ENCODE measurements at places on chromosomes 1 and 21. TPM values are rescaled to one million over a fixed set of nuclear protein-coding genes. Genes with fewer than 3 reads are reported as not detected.

Gene S100A3
- 4.6 TPM for total RNA-seq

Gene UTS2
- not detected for total RNA-seq

Gene MR1
- 4.4 TPM for total RNA-seq

Gene FCRLB
- total RNA-seq, result 12.7 TPM

Gene TMEM82
- not detected for total RNA-seq

Gene LDLRAD1
- not detected for total RNA-seq

Gene ALG6
- 16.0 TPM for total RNA-seq

Gene SERINC2
- total RNA-seq, result 51.5 TPM

Gene SPRR4
- total RNA-seq, result not detected

Gene PLEKHN1
- 14.0 TPM for total RNA-seq

Gene SOX13
- total RNA-seq, result 81.9 TPM

Gene DCST1
- total RNA-seq, result not detected

Gene CASQ2
- total RNA-seq, result 0.17 TPM

Gene VANGL2
- 0.06 TPM for total RNA-seq

Gene NUDT17
- 2.4 TPM for total RNA-seq

Gene RAB3B
- total RNA-seq, result 4.5 TPM

Gene NBPF6
- 0.07 TPM for total RNA-seq

DNA sequence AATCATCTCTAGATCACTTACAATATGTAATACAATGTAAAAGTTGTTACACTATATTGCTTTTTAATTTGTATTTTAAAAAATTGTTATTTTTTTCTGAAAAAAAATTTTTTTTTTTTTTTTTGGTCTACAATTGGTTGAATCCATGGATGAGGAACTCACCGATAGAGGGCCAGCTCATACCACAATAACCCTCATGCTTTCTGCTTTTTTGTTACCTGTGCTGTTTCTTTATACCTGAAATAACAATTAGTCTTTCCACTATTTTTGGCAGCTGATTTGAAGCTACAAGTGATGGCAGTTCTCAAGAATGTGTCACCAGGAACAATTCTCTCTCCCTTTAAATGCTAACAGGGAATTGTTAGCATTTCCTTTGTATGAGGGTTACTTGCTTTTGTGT lies 12.0 kb downstream of the SMG7 start:
- no peak for DNase-seq

DNA sequence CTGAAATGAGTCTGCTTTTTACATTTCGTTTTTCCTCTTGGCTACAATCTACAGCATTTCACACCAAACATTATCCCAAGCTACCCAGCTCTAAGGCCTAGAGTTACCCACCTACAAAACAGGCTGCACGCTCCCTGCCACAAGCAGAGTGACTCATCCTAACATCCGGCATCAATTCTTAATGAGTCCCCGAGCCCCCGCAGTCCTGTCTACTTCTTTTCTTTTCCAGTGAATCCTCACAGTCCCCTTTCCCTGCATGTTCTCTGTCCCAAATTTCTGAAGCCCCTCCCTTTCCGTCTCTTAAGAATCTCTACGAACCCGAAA lies 650 bp downstream of the PCNX2 start:
- peak; percentile 81 for DNase-seq

GRCh38 chr1:23118957-23119792 lies 49.5 kb downstream of the LUZP1 start:
- no peak for DNase-seq

DNA sequence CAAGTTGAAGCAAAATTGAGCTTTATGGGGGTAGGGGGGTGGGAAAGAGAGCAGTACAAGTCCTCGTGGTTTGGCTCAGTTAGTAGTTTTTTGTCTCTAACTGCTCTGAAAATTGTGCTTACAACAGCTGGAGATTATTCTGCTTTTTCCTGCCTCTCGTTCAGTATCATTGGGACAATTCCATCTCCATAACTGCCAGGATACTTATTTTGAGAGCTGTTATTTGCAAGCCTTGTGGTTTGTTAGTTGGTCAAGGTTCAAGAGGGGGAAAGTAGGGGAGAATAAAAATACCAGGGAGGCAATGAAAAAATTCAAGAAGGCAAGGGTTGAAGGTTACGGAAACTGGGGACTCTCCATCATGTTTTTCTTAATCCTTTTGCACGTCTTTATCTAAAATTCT lies 811.8 kb upstream of the ADGRL2 start:
- DNase-seq, result no peak

DNA sequence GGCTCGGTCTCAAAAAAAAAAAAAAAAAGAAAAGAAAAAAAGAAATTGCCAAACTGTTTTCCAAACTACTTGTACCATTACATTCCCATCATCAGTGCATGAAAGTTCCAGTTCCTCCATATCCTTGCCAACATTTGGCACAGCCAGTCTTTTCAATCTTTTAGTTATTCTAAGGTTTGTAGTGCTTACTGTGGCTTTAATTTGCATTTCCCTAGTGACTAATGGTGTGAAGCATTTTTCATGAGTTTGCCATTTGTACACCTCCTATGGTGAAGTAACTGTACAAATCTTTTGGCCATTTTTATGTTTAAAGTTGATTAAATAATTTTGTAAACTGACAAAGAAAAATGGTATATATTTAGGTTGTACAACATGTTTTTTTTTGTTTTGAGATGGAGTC lies 70.7 kb downstream of the DEGS1 start:
- no peak for DNase-seq

DNA sequence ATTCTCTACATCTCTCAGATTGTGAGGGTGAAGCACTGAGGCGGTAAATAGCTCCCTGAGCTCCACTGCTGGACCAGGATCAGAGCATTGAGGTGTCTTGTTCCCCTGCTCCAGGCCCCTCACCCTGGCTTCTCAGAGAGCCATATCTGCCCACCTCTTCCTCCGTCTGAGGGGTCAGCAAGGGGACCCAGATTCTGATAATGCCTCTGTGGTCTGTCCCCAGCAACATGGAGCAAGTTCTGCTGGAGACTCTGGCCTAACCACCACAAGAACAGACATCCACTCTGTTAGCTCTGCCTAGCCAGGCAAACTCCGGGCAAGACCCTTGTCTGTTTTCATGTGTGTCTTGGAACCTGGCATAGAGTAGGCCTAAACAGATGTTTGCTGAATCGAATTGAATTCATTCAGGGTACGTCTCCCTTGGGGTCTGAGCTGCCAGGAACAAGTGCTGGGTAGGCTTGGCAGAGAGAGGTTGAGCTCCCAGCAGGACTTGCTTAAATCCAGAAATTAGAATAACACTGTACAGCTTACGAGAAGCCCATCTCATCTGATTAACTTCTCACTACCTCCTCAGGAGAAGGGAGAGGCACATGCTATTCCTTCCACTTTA lies 2.3 kb downstream of the TRAF5 start:
- DNase-seq, result no peak

DNA sequence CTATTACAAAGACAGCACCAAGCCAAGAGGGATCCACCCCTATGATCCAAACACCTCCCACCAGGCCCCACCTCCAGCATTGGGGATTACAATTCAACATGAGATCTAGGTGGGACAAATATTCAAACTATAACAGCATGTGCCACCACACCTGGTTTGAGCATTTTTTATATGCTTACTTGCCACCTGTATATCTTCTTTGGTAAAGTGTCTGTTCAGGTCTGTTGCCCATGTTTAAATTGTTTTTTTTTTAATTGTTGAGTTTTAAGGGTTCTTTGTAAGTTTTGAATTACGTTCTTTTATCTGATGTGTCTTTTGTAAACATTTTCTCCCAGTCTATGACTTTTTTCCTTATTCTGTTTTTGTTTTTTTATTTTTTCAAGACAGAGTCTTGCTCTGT lies 83.4 kb downstream of the LRIG2 start:
- DNase-seq, result no peak

- DNase-seq, result no peak
Observed at GRCh38 chr1:203278082-203278884, 27.0 kb upstream of the BTG2 start.

DNA sequence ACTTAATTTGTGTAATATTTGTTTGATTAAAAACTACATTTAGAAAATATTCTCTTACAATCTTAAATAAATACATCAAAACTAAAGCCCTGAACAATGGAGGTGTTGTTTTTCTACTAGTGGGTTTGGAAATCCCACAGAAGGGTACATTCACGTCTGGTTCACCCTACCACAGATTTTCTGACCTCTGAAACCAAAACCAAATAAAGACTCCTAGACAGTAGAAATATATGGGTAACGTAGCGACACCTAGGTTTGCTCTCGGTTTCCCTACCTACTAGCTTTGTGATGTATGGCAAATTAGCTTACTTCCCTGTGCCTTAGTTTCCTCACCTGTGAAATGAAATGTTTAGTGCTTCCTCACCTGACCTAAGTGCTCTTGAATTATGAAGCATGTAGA lies 312.6 kb downstream of the DPYD start:
- DNase-seq, result no peak

DNA sequence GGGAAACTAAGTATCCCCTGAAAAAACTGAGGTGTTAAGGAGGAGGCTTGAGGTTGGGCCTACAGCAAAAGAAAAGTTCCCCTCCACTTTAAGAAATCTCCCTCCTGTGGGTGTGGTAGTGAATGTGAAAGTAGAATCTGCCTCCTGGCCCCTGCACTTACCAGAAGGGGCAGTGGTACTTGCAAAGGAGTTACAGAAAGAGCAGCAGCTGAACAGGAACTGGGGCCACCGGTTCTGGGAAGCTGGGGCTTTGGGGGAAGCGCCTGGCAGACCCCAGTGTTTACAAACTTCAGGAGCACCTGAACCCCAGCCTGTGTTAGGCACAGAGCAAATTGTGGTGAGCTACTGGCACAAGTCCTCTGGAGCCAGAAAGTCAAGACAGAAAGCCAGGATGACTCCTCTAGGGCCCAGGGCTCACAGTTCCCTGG lies 250.2 kb upstream of the FGGY start:
- DNase-seq, result no peak

DNA sequence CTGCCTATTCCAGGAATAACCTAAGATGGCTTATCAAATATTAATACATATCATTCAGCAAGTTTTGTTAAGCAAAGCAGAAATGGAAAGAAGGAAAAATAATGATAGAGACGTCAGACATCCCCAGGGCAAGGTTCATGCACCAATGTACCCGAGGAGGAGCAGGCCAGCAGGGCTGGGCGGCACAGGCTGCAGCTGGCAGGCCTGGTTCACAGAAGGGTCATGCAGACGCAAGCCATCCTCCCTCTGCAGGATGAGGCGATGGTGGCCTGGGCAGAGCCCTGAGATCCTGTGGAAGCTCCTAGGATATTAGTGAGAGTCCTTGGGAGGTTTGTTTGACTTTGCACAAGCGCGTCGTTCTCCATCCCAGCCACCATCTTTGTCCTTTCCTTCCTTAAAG lies 30.0 kb downstream of the BATF3 start:
- no peak for DNase-seq

- no peak for DNase-seq
Observed at GRCh38 chr1:42674214-42674613, 8.0 kb upstream of the YBX1 start.

- DNase-seq, result peak; percentile 81
Observed at GRCh38 chr1:248872752-248873408, 14.0 kb upstream of the ZNF692 start.

DNA sequence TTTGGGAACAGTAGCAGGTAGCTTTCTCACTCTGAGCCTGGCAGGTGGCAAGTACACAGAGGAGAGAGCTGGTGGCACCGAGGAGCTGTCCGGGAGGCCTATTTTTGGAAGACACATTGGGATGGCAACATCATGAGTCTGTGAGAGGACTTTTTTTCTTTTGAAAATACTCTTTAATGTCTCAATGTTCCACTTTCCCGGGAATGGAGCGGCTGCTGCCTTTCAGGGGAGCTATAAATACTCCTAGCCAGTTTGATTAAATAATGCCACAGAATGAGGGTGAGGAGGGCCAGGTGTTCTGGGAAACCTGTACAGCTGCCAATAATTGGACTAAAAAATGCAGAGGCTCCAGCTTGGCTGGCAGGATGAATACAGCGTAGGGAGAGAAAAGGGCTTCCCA lies 93.3 kb upstream of the COG2 start:
- DNase-seq, result no peak

GRCh38 chr1:214551436-214552173 lies at the start of gene PTPN14:
PTPN14 (minus strand) TSS chr1:214551602; CDS start chr1:214464803, 86,799 bp downstream.
- peak; percentile 99 for DNase-seq

DNA sequence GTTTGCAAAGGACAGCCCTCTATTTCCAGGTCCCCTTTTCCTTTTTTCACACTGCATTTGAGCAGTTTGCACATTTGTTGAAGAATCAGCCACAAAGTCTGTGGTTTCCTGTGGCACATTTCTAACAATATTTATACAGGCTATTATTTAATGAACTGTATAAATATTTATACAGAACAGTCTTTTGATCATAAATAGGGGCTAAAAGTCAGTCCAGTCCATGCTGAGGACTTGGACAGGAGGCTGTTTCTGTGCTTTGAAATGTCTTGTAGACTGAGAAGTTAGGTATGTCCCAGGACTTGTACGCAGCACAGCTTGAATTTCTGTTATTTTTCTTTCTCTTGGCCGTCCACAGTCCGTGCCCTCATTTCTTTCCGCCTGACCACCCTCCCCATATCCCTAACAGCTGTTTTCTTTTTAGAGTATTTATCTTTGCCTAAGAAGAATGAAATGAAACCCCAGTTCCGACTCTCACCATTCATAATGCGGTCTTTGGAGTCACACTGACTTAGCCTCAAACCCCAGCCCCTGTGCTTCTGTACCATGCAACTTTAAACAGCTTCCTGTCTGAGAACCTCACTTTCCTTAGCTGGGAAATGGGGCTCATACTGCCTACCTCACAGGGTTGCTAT lies 19.7 kb downstream of the FGGY start:
- no peak for DNase-seq

GRCh38 chr1:29912425-29912824 lies 676.1 kb downstream of the PTPRU start:
- peak; percentile 44 for DNase-seq

DNA sequence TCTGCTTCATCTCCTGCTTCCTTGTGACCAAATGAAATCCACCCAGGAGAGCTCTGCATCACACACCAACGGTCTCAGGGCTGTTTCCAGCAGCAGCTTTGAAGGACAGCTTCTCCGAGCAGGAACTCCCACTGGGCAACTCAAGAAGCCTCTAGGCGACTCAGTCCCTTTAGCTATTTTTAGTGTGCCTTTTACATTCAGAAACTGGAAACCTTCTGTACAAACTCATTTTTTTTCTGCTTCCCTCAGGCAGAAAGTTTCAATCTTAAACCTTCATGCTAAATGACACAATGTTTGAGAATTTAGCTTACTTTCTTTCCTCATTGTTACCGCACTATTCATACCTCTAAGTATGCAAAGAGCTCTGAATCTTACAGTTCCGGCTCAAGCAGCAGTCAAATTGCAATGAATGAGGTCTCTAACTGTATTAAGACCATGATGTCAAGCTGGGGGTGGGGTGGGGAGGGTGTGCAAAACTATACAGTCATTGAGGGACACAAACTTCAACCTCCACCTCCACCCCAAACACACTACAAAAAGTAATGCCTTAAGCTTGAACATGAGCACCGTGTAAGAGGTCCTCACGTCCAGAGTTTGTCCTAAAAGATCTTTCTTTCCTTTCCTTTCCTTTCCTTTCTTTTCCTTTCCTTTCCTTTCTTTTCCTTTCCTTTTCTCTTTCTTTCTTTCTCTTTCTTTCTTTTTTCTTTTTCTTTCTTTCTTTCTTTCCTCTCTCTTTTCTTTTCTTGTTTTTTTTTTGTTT lies 16.4 kb upstream of the TARBP1 start:
- peak; percentile 78 for DNase-seq

- peak; percentile 34 for DNase-seq
Observed at GRCh38 chr1:205258719-205259118, 31.0 kb downstream of the TMCC2 start.
